Epithelial cell of prostate (primary cell): ENCODE measurements at places on chromosomes 1 and 21.

GRCh38 chr1:160710517-160711252, 937 bp downstream of the CD48 start:
- DNase-seq: no peak

DNA sequence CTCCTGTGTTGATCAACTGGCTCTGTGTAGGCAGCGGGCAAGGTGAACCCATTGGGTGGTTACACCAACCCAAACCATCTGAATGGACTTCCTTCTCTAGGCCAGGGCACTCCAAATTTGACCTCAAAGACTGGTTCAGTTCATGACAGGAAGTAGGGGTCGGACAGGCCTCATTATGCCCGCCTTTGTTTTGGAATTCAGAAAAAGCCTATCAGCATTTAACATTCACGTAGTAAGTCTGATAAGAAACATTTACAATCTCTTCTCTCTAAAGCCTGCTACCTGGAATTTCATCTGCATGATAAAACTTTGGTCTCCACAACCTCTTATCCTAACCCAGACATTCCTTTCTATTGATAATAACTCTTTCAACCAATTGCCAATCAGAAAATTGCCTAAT, 97.1 kb upstream of the ETV3 start:
- DNase-seq: no peak

GRCh38 chr1:49104575-49104974, 327.9 kb upstream of the BEND5 start:
- DNase-seq: no peak

GRCh38 chr1:58815686-58816071, 31.8 kb upstream of the JUN start:
- DNase-seq: no peak

GRCh38 chr1:76862447-76862846, 4.8 kb upstream of the ST6GALNAC5 start:
- DNase-seq: no peak

DNA sequence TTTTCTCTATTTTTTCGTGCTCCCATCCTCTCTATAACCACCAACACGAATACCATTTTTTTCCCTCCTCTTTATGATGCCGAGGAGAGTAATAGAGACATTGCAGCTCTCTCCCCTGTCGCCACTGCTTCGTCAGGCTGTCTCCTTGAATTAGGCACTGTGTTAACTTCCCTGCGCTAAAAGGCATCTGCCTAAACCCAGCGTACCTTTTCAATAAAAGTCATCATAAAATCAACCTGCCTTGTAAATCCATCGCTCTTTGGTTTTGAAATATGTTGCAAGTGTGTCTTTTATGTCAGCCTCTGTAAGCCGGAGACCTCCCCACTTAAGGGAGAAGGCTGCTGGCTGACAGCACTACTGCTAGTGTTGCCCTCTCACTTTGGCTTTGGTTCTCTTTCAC, 8.7 kb downstream of the RNF220 start:
- DNase-seq: no peak

- no peak for DNase-seq
Observed at GRCh38 chr1:112689842-112690237, 15.4 kb downstream of the MOV10 start.

- DNase-seq: no peak
Observed at GRCh38 chr21:32414579-32415358, 2.3 kb downstream of the EVA1C start.
